Hepatocyte (in vitro differentiated cells): ENCODE measurements at places on chromosomes 7 and 10. TPM values are rescaled to one million over a fixed set of nuclear protein-coding genes. Genes with fewer than 3 reads are reported as not detected.

The MACROH2A2 gene
- total RNA-seq: 47.2 and 50.1 TPM in 2 replicates

The NUTM2E gene
- total RNA-seq: 0.37 TPM in 1 of 2 replicates, not detected in the other

The ABCB1 gene
- total RNA-seq: 20.0 and 23.2 TPM in 2 replicates

The OR6V1 gene
- total RNA-seq: not detected in 2 replicates

The HPSE2 gene
- 2.4 and 5.7 TPM in 2 replicates for total RNA-seq

The ELN gene
- total RNA-seq: 45.2 and 58.1 TPM in 2 replicates

The EIF3A gene
- total RNA-seq: 93.7 and 97.2 TPM in 2 replicates

The MLXIPL gene
- total RNA-seq: 20.9 and 21.7 TPM in 2 replicates

The SPDYE17 gene
- total RNA-seq: not detected in 2 replicates

The C7orf57 gene
- total RNA-seq: 0.43 TPM in 1 of 2 replicates, not detected in the other

The RBM48 gene
- total RNA-seq: 8.5 and 15.7 TPM in 2 replicates

The ELOVL3 gene
- total RNA-seq: 0.40 TPM in 1 of 2 replicates, not detected in the other

The FASTK gene
- total RNA-seq: 105 and 107 TPM in 2 replicates

- H3K27ac ChIP-seq: no peak overlapping the region
- no peaks in the 10 kb centered on the region for H3K27me3 ChIP-seq
- H3K36me3 ChIP-seq: no peaks in the 10 kb centered on the region
- peaks cover 10% of the 10 kb centered on the region for H3K4me1 ChIP-seq
Measured at GRCh38 chr7:155007947-155008346, 5.0 kb upstream of the PAXIP1 start.

DNA sequence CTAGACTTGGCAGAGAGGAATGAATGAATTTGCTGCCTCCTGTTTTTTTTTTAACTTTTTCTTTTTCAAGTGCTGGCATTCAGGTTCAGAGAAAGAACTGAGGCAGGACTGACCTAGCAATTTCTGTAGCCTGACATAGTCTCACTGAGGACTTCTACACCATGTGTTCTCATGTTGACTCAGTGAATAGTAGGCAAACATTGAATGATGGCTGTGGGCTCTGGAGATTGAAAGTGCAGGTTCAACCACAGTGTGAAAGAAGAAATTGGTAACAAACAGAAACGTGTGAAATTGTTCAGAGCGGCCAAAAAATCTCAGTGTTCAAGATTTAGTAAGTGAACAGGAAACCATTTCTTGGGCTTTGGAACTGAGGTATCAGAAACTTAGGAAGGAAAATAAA is 322.4 kb upstream of the GHITM start:
- H3K4me3 ChIP-seq: no peak overlapping the region
- no peak overlapping the region for H3K27ac ChIP-seq
- H3K4me1 ChIP-seq: no peaks in the 10 kb centered on the region
- no peaks in the 10 kb centered on the region for H3K36me3 ChIP-seq

DNA sequence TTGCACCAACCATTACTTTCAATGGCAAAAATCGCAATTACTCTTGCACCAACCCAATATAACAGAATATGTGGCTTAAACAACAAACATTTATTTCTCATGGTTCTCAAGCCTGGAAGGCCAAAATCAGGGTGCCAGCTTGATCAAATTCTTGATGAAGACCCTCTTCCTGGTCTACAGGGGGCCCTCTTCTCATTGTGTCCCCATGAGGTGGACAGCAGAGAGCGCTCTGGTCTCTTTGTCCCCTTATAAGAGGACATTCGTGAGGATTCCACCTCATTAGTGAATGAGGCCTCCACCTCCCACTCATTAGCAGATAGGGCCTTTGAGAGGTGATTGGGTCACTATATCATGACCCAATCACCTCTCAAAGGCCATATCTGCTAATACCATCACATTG is 120.0 kb downstream of the CALN1 start:
- H3K4me1 ChIP-seq: no peaks in the 10 kb centered on the region
- DNase-seq: no peak
- no peak overlapping the region for H3K4me3 ChIP-seq
- H3K36me3 ChIP-seq: no peaks in the 10 kb centered on the region

DNA sequence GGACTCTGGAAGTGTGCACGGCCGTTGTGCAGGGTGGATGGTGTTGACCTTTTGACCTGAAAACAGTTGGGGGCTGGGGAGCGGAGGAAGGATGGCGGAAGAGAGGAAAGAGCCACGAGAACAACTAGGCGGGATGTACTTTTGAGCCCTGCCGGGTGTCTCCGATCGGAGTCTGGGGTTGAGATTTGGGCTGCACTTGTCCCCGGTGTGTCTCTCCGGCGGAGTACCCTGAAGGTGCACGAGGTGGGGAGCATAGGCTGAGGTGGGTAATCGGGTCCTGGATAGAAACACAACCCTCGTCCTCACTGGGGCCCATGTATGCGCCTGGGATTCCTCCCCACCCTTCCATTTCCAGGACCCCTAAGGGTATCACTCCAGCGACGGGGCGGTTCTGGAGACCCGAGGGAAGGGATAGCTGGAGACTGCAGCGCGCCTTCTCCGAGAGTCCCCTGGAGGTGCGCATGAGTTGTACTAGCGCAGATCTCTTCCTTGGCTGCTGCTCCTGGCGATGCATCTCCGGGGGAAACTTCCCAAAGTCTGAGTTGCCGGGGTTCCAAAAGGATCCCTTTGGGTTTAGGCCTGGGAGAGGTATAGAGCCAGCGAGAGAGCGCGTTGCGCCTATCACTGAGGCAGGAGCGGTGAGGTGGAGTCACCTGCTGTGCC is 4.6 kb upstream of the HMX2 start:
- no peak for DNase-seq
- H3K36me3 ChIP-seq: no peaks in the 10 kb centered on the region
- no peak overlapping the region for H3K27ac ChIP-seq
- no peaks in the 10 kb centered on the region for H3K4me1 ChIP-seq

DNA sequence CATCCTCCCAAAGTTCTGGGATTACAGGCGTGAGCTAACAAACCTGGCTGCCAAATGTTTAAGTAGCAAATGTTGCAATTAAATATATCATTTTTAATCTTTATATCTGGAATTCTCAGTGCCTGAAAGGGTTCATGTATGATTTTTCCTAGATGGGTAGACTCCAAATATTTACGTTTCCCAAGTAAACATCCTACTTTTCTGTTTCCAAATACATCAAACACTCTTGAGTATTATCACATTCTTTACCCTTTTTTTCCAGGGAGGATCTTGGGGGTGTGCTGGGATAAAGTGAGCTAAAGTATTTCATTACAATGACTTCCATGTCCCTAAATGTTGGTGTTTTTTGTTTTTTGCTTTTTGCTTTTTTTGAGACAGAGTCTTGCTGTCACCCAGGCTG is 32.9 kb upstream of the CYTH3 start:
- H3K4me1 ChIP-seq: no peaks in the 10 kb centered on the region
- no peak overlapping the region for H3K4me3 ChIP-seq
- no peaks in the 10 kb centered on the region for H3K36me3 ChIP-seq

DNA sequence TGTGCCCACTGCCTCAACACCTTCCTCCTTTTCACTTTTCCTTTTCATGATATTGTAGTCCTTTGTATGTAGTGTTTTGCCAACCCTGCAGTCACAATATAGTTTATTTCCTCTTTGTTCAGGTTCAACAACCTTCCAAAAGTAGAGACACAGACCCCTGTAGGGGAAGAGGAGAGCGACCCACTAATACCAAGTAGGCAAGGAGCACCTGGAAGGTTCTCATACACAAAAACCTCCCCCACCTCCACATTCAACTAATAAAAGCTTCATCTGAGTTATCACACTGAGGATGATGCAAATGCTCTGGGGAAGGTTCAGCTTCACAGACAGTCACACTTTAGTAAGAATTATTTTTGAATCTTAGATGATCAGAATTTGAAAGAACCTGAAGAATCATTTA is 41.6 kb downstream of the PIK3AP1 start:
- H3K27me3 ChIP-seq: peaks cover 4% of the 10 kb centered on the region
- no peaks in the 10 kb centered on the region for H3K36me3 ChIP-seq
- peaks cover 16% of the 10 kb centered on the region for H3K4me1 ChIP-seq
- H3K4me3 ChIP-seq: no peak overlapping the region
- no peak overlapping the region for H3K27ac ChIP-seq

DNA sequence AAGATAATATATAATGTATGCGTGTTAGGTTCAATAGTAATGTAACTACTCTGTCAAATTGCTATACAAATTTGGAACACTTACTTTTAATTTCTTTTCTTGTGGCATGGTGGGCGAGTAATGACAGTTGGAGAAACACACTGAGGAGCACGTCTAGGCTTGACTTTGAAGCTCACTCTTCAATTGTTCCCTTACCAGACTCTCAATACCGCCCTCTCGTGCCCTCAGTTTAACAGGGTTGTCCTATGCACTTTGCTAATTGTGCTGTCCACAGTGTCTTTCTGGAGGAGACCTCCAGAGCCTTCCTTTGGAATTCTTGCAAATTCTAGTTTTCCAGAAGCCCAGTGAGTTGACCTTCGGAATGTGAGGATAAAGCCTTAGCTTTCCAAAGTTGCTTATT is 107.2 kb upstream of the RELN start:
- no peaks in the 10 kb centered on the region for H3K27me3 ChIP-seq
- H3K36me3 ChIP-seq: no peaks in the 10 kb centered on the region
- H3K27ac ChIP-seq: no peak overlapping the region
- H3K4me1 ChIP-seq: no peaks in the 10 kb centered on the region
- no peak overlapping the region for H3K4me3 ChIP-seq

- H3K27me3 ChIP-seq: no peaks in the 10 kb centered on the region
- DNase-seq: no peak
- no peak overlapping the region for H3K27ac ChIP-seq
- no peak overlapping the region for H3K4me3 ChIP-seq
- no peaks in the 10 kb centered on the region for H3K36me3 ChIP-seq
- H3K4me1 ChIP-seq: no peaks in the 10 kb centered on the region
Measured at GRCh38 chr10:21285742-21286331, 239.6 kb downstream of the SKIDA1 start.

GRCh38 chr10:50231515-50232260 is 19.6 kb downstream of the ASAH2 start:
- H3K27ac ChIP-seq: no peak overlapping the region
- H3K4me3 ChIP-seq: no peak overlapping the region

GRCh38 chr7:7819442-7820247 is 101.2 kb upstream of the RPA3 start:
- no peaks in the 10 kb centered on the region for H3K27me3 ChIP-seq
- H3K4me3 ChIP-seq: no peak overlapping the region
- H3K36me3 ChIP-seq: no peaks in the 10 kb centered on the region
- H3K4me1 ChIP-seq: no peaks in the 10 kb centered on the region
- H3K27ac ChIP-seq: no peak overlapping the region

GRCh38 chr10:133564816-133565215 is 567 bp downstream of the SYCE1 start:
- H3K36me3 ChIP-seq: no peaks in the 10 kb centered on the region
- no peaks in the 10 kb centered on the region for H3K27me3 ChIP-seq
- no peaks in the 10 kb centered on the region for H3K4me1 ChIP-seq
- H3K27ac ChIP-seq: no peak overlapping the region
- DNase-seq: no peak
- H3K4me3 ChIP-seq: no peak overlapping the region

GRCh38 chr7:22563621-22564241 is 63.7 kb upstream of the STEAP1B start:
- H3K36me3 ChIP-seq: no peaks in the 10 kb centered on the region
- no peaks in the 10 kb centered on the region for H3K27me3 ChIP-seq
- DNase-seq: no peak
- H3K27ac ChIP-seq: peak overlapping the region; percentile 33
- peaks cover 32% of the 10 kb centered on the region for H3K4me1 ChIP-seq

- H3K4me3 ChIP-seq: no peak overlapping the region
- DNase-seq: no peak
- H3K27me3 ChIP-seq: no peaks in the 10 kb centered on the region
- no peaks in the 10 kb centered on the region for H3K36me3 ChIP-seq
- peaks cover 35% of the 10 kb centered on the region for H3K4me1 ChIP-seq
Measured at GRCh38 chr10:125115409-125115808, 45.0 kb downstream of the CTBP2 start.

GRCh38 chr10:5557799-5558771 is 33.3 kb downstream of the CALML3 start:
- H3K27ac ChIP-seq: no peak overlapping the region
- no peaks in the 10 kb centered on the region for H3K36me3 ChIP-seq
- H3K27me3 ChIP-seq: no peaks in the 10 kb centered on the region
- DNase-seq: no peak

DNA sequence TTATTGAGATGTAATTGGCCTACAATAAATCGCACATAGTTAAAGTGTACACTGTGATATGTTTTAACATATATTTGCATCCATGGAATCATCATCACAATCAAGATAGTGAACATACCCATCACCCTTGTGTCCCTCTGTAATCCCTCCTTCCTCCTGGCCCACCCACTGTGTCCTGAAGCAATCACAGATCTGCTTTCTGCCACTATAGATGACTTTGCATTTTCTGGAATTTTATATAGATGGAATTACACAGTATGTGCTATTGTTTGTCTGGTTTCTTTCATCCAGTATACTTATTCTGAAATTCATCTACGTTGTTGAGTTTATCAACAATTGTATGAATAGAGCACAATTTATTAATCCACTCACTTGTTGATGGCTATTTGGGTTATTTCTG is 181.3 kb downstream of the SNX10 start:
- H3K4me3 ChIP-seq: no peak overlapping the region
- no peaks in the 10 kb centered on the region for H3K36me3 ChIP-seq
- DNase-seq: no peak
- H3K27ac ChIP-seq: no peak overlapping the region
- H3K4me1 ChIP-seq: no peaks in the 10 kb centered on the region

DNA sequence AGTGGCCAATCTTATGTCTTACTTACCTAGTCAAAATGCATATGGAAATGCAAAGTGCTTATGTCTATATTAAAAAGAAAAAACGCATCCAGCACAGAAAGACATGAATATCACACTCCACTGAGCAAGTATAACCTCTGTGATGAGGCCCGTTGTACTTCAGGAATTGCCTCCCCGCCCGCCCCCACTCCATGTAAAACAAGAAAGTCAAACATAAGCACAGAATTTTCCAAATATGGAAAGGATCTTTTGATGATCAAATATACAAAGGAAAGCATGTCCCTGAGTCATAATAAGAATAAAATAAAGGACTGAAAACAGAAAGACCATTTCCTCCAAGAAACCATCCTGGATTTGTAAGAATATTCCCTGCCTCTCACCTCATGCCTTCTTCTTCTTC is 229.1 kb downstream of the BAMBI start:
- no peak overlapping the region for H3K4me3 ChIP-seq
- H3K4me1 ChIP-seq: peaks cover 7% of the 10 kb centered on the region
- H3K27ac ChIP-seq: peak overlapping the region; percentile 4
- no peak for DNase-seq

GRCh38 chr7:101099969-101100781 is 14.9 kb downstream of the TRIM56 start:
- DNase-seq: peak; percentile 95
- peaks cover 12% of the 10 kb centered on the region for H3K4me1 ChIP-seq
- H3K27ac ChIP-seq: peak overlapping the region; percentile 86
- no peaks in the 10 kb centered on the region for H3K36me3 ChIP-seq
- no peaks in the 10 kb centered on the region for H3K27me3 ChIP-seq

- peak overlapping the region; percentile 85 for H3K27ac ChIP-seq
- H3K36me3 ChIP-seq: no peaks in the 10 kb centered on the region
- no peak for DNase-seq
- no peaks in the 10 kb centered on the region for H3K27me3 ChIP-seq
Measured at GRCh38 chr7:149196151-149196704, 882 bp downstream of the ZNF282 start.

- DNase-seq: no peak
- H3K4me3 ChIP-seq: no peak overlapping the region
- no peaks in the 10 kb centered on the region for H3K36me3 ChIP-seq
- H3K27me3 ChIP-seq: no peaks in the 10 kb centered on the region
- no peak overlapping the region for H3K27ac ChIP-seq
Measured at GRCh38 chr7:148108381-148108780, 482.2 kb upstream of the C7orf33 start.
